ENCODE measurements at places on chromosomes 7 and 10.

DNA sequence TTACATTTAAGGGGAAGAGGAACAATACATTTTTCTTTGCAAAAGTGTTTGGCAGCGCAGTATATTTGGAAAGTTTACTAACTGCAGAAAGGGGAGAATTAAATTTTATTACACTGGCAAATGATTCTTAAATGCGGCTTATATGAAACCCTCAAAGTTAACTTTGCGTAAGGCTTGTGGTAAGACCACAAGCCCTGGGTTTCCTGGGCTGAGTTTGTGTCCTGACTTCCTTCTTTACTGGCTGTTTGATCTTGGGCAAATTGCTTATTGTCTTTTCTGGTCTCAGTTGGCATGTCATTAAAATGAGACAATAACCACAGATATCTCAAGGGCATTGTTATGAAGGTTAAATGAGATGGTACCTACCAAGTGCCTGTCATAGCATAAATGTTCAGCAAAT, 106.8 kb downstream of the GLRX3 start:
- DNase-seq = no peak

DNA sequence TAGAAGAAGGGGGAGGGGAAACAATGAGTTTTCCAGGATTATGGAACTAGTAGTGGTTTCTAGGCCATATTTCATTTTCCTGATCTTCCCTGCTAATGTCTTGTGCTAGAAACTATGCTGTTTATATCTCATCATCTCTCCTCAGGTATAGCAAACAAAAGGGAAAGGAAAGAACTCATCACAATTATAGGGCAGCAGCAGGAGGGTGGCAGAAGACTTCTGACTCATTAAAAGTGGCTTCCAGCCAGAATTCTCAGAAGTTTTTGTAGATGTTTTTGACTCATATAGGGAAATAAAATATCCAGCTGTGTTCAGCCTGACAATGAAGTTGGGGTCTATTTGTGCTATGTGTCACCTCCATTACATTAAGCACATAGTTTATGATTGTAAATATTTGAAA, 6.5 kb downstream of the AHR start:
- no peak for DNase-seq

DNA sequence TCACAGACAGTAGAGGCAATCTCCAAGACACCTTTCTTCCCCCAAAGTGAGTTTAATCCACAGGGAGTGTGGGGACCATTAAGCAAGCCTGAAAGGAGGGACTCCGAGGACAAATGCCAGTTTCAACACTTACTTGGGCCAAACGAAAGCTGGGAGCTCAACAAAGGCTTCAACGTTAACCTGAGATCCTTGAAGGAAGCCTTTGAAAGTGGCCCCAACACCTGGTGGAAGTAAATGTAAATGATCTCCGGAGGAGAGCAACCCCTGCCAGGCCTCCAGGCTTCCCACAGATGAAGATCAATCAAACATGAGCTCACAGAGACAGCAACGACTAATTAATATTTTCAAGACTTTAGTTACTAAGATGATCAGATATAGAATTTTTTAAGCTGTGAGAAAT, 103.8 kb downstream of the PIP4K2A start:
- no peak for DNase-seq

DNA sequence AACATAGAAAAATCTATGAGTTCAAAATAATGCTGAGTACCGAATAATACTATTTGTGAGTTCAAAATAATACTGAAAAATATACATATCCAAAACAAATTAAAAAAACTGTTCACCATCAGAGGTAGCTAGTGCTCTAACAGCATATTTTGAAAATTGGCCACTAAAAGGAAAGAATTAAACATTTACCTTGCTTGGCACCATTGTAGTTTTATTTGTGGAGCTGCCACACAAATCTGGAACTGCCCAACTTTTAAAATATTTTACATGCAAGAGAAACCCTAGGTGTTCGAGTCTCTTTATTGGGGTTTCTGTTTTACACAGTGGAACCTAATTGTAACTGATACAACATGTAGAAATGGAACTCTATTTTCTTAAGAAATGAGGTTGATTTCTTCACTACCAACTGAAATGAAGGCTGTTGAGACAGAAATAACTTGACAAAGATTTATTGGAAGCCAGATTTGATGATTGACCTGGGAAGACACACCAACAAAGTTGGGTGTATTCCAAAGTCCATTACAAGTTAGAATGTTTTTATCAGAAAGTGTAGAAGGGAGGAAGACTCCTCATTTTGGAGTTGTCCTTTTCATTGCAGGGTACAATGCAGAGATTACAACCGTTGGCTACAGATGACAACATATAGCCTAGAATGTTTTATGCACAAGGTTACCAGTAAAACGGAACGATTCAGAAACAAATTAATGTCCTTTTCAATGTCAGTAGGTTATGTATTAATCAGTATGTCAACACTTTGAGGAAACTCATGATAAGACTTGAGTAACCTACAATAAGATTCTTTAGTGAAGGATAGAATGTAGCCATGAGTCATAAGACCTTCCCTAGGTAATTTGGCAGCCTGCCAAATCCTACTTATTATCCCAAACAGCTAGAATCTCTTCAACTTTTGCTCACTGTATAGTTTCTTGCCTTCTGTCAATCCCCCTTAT, 73.8 kb upstream of the PAPSS2 start:
- DNase-seq = peak; percentile 44

DNA sequence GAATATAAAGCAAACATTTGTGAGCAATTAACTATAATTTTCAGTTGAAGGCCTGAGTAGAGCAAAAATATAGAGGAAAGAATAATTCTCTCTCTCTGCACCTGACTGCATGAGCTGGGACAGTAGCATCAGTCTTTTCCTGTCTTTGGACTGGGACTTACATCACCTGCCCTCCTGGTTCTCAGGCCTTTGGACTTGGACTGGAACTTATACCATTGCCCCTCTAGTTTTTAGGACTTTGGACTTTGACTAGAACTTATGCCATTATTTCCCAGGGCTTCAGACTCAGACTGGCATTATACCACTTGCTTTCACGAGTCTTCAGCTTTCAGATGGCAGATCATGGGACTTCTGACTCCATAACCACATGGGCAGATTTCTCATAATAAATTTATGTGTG, 81.0 kb upstream of the SLC25A13 start:
- no peak for DNase-seq

- no peak for DNase-seq
These were observed 15.6 kb upstream of the HECW1 start for GRCh38 chr7:43096875-43097274.

GRCh38 chr10:48464871-48465736, 139.8 kb downstream of the ARHGAP22 start:
- DNase-seq = no peak

DNA sequence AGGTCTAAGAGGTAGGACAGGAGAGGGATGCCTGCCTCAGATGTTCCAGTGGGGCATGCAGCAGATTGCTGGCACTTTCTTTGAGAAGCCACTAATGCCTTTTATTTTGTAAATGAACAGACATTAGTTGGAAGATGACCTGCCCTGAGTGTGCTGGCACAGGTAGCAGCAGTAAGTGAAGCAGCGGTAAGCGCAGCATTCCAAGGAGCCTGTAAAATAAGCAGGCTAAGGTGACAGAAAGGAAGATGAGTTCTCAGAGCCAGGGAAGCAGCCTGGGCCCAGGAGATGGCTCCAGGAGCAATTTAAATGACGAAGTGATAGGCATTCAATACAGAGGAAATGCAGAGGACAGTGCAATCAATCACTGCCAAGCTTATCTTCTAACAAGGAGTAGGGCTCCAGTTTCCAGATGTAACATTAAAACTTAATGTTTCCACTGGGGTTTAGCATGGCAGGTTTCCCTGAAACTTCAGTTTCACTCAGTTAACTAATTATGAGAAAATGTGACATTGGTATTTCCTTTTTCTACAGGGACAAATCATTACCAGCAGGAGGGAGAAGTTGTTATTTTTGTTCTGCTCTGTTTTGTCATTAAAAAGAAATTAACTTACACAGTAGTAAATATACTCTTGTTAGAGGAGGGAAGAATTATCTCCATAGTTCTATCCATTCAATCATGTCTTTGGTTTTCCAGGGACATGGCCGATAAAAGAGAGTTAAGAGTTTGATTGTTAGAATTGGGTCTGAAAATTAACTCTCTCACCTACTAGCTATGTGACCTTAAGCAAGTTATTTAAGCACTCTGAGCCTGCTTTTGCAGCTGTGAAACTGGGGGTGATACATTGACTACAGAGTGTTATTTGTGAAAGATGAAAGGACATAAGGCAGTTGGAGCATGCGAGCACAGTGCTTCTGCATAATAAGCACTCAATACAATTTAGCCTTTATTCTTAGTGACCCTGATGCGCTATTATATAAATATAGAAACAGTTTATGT, 96.6 kb upstream of the PTN start:
- DNase-seq = no peak

DNA sequence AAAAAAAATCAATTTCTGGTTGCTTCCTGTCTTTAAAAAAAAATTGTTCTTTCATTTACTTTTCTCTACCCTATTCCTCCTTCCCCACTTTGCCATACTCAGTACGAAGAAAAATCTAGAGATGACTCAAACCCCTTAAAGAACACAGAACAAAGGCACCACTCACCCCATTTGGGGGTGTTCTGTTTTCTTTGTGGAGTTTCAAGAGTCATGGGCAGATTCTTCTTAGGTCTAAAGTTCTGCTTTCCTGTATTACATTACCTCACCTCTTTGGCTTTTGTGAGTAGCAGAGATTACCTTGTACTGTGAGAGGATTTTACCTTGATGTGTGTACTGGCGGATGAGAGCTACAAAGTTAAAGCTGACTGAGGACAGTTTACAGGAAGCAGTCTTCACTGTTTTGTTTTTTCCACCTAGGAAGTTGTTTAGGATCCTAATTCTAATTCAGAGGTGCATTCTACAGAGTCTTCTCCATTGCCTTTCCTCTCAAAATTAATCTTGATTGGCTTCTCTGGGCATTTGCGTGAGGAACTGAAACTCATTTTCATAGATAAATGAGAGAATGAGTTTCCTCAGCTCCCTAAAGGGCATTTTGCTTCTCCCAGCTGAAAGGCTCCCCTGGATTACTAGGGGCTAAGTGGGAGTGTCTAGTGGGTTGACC, 20.7 kb downstream of the AVL9 start:
- DNase-seq = no peak

- DNase-seq = no peak
These were observed 104.9 kb upstream of the ACBD5 start for GRCh38 chr10:27345455-27345920.

GRCh38 chr7:79176859-79177477, 276.5 kb downstream of the MAGI2 start:
- DNase-seq = no peak

DNA sequence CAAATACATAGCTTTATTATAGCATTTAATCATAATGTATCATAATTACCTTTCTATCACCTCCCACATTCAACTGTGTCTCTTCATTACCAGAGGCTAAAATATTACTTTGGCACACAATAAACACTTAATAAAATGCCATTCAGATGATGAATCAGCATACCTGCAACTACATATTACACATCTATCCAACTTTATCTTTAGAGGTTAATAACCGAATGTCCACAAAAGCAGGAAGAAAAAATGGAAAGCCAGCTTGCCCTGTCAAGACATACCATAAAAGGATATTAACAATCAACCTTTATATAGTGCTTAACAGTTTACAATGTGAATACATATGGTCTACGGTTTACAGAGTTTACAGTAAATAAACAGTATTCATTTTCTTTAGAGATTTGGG, 12.7 kb downstream of the CACUL1 start:
- no peak for DNase-seq

DNA sequence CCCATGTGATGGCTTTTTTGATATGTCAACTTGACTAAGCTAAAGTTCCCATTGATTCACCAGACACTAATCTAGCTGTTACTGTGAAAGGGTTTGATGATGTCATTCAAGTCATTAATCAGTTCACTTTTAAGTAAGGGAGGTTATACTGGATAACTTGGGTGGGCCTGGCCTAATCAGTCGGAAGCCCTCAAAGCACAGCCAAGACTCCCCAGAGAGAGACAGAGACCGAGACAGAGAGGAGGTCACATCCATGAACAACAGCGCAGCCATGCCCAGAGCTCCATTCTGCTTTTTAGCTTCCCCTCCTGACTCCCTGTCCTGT, 103.4 kb downstream of the TRIL start:
- no peak for DNase-seq

- no peak for DNase-seq
These were observed 67.5 kb downstream of the PFKFB3 start for GRCh38 chr10:6269953-6270867.

GRCh38 chr7:50281680-50282445, 22.7 kb upstream of the IKZF1 start:
- DNase-seq = no peak

DNA sequence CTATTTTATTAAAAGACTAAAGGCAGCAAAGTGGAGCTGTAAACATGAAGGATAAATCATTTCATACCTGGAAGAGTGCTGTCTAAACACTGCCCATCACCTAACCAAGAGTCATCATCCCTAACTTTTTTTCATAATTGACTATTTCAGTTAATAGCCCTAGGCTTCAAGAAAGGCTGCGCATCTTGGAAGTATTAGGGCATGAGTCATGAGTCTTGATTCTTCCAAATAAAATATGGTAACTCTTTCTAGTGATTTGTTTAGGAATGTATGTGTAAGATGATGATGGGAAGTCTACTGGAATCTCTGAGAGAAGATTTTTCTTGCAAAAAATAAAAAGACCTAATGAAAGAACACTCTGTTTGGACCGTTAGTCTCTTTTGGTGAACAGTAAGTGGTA, 207.7 kb upstream of the AHR start:
- DNase-seq = no peak

GRCh38 chr10:116974456-116975005, 30.5 kb downstream of the SHTN1 start:
- DNase-seq = no peak

DNA sequence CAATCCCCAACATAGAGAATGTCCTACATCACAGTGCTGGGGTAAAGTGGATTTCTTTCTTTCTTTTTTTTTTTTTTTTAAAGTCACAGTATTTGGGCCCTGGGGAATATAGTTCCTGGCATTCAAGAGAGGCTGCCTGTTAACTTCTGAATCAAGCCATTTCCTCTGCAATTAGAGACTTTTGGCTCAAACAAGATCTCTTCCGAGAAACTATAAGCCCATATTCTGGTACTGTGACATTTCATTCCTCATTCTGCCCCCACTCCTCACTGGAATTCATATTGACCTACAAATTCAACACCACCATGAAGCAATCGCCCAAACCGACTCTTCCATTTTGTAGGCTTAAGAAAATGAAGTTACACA, 187.4 kb downstream of the PHTF2 start:
- no peak for DNase-seq

DNA sequence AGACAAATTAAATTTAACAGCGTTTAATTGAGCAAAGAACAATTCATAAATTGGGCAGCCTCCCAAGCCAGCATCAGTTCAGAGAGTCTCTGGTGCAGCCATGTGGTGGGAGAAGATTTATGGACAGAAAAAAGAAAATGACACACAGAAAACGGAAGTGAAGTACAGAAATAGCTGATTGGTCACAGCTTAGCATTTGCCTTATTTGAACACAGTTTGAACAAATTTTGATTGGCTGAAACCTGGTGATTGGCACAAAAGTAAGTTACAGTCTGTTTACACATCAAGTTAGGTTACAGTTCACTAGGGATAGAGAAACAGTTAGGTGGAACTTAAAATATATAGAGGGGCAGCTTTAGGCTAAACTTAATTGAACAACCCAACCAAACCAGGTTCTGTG, 720.1 kb downstream of the TYW1 start:
- DNase-seq = no peak

- DNase-seq = no peak
These were observed 3.9 kb downstream of the MYL10 start for GRCh38 chr7:101625031-101625791.
